CD8-positive, alpha-beta memory T cell (primary cell): ENCODE measurements at places on chromosomes 1 and 21. TPM values are rescaled to one million over a fixed set of nuclear protein-coding genes. Genes with fewer than 3 reads are reported as not detected.

The KCNT2 gene
- total RNA-seq = not detected

The HPCA gene
- not detected for total RNA-seq

The FCRL4 gene
- total RNA-seq = not detected

The DMRTA2 gene
- total RNA-seq = not detected

The KLHDC8A gene
- total RNA-seq = not detected

The SPRR2G gene
- total RNA-seq = not detected

The TMEM54 gene
- total RNA-seq = 2.5 TPM

The AVPR1B gene
- total RNA-seq = not detected

The FAM72C gene
- 4.1 TPM for total RNA-seq

The FMO1 gene
- not detected for total RNA-seq

The BECN2 gene
- total RNA-seq = not detected

The BEND5 gene
- 1.1 TPM for total RNA-seq

The CRNN gene
- not detected for total RNA-seq

The TMCO1 gene
- 112 TPM for total RNA-seq

The C1orf94 gene
- total RNA-seq = not detected

The OR2L13 gene
- not detected for total RNA-seq

The MSH4 gene
- total RNA-seq = 0.58 TPM

The CRYZ gene
- total RNA-seq = 13.1 TPM

The KCNE2 gene
- total RNA-seq = not detected

The SH2D2A gene
- total RNA-seq = 163 TPM

The TIE1 gene
- 0.33 TPM for total RNA-seq

The CFAP45 gene
- total RNA-seq = 0.75 TPM

The TSPAN2 gene
- 1.3 TPM for total RNA-seq

The BSND gene
- total RNA-seq = not detected

The POGZ gene
- total RNA-seq = 65.3 TPM

The ALG14 gene
- total RNA-seq = 4.4 TPM

The TCP10L gene
- total RNA-seq = not detected

The CFHR5 gene
- not detected for total RNA-seq

The ZNF593OS gene
- not detected for total RNA-seq

The FCRL2 gene
- total RNA-seq = not detected

The REN gene
- total RNA-seq = not detected

The F13B gene
- total RNA-seq = not detected

The RIPK4 gene
- total RNA-seq = not detected

The C2CD4D gene
- 1.9 TPM for total RNA-seq

The AIRE gene
- total RNA-seq = not detected

The SPRR2B gene
- not detected for total RNA-seq

The PPM1J gene
- 0.33 TPM for total RNA-seq

The C1QB gene
- total RNA-seq = 0.53 TPM

The DTL gene
- total RNA-seq = 85.0 TPM

The OR10K2 gene
- total RNA-seq = not detected

The RXFP4 gene
- not detected for total RNA-seq

The SOX13 gene
- 3.1 TPM for total RNA-seq

The NT5C1A gene
- total RNA-seq = not detected
